Activated CD4-positive, alpha-beta memory T cell treated with anti-CD3 and anti-CD28 coated beads for 36 hours (primary cell): ENCODE measurements at places on chromosomes 3 and 15.

- DNase-seq: no peak
These were observed 159.0 kb downstream of the NLGN1 start for GRCh38 chr3:173556546-173556945.

GRCh38 chr15:66042624-66043023, 173.3 kb downstream of the RAB11A start:
- no peak for DNase-seq

- no peak for DNase-seq
These were observed 87.3 kb upstream of the ROPN1 start for GRCh38 chr3:124078953-124079911.

- DNase-seq: no peak
These were observed 880.1 kb downstream of the PDCD6IP start for GRCh38 chr3:34678575-34678974.

DNA sequence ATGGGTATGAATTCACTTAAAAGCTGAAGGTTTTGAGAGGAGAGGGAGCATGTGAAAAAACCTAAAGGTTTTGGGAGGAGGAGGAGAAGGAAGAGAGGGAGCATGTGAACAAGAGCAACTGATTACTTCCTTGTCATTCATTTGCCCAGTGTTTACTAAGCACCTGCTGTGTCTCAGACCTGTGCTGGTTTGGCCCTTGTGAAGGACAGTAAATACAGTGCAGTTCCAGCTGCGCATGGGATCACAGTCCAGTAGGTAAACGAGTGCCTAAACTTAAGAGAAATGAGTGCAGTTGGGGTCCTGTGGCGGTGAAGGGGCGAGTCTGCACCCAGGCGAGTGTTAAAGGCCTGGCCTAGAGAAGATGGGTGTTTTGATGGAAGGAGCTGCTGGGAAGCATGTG, 38.6 kb downstream of the IGF1R start:
- no peak for DNase-seq

GRCh38 chr15:33045066-33045810, 149.3 kb downstream of the FMN1 start:
- DNase-seq: no peak

GRCh38 chr15:47431501-47431900, 285.8 kb upstream of the SEMA6D start:
- DNase-seq: no peak

- DNase-seq: no peak
These were observed 107.8 kb downstream of the MEGF11 start for GRCh38 chr15:66145726-66146182.

GRCh38 chr15:21269121-21269520, 171.2 kb downstream of the POTEB3 start:
- no peak for DNase-seq

- no peak for DNase-seq
These were observed 228.8 kb upstream of the P2RY1 start for GRCh38 chr3:152606146-152606545.

GRCh38 chr3:119631516-119631915, 28.9 kb downstream of the POPDC2 start:
- no peak for DNase-seq

- DNase-seq: no peak
These were observed 125.4 kb upstream of the MME start for GRCh38 chr3:154954757-154955156.

- DNase-seq: no peak
These were observed 101.5 kb upstream of the SLC6A6 start for GRCh38 chr3:14300721-14301399.

DNA sequence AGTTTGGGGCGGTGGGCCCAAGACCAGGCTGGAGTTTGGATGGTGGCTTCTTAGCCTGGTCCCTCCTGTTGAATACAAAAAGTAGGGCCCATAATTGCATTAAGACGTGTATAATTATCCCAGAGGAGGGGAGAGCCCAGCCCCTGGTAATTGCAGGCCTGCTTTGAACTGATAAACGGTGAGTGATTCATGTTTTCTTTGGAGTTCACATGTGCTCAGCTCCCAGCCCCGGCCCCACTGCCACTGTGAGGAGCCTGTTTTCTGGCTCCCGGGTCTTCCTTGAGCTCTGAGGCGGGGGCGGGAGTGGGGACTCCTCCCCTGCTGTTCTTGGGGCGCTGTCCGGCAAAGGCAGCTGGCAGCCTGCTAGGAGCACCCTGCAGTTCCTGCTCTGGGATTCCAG, 3.1 kb downstream of the PLXNA1 start:
- DNase-seq: no peak

GRCh38 chr3:162770551-162770950, 1273.9 kb downstream of the OTOL1 start:
- DNase-seq: no peak

DNA sequence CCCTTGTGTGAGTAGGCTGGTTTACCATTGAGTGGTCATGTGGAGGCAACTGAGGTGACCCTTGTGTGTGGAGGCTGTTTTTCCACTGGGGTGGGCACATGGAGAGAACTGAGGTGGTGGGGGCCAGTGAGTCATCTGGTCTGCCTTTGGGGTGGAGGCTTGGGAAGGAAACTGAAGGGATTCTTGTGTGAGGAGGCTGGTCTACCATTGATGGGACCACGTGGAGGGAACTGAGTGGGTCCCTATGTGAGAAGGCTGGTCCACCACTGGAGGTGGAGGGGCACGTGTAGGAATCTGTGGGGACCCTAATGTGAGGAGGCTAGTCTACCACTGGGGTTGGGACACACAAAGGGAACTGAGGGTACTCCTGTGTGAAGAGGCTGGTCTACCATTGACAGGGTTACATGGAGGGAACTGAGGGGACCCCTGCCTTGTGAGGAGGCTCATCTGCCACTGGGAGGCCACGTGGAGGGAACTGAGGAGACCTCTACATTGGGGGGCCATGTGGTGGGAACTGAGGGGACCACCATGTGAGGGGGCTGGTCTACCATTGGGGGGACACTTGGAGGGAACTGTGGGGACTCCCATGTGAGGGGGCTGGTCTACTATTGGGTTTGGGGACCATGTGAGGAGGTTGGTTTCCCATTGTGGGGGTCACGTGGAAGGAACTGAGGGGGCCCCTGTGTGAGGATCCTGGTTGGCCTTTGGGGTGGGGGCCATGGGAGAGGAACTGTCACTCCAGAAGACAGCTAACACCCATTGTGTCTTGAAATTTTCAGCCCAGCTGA, 164.5 kb downstream of the WNT7A start:
- no peak for DNase-seq

- DNase-seq: no peak
These were observed 689.6 kb downstream of the MECOM start for GRCh38 chr3:168973897-168974296.

DNA sequence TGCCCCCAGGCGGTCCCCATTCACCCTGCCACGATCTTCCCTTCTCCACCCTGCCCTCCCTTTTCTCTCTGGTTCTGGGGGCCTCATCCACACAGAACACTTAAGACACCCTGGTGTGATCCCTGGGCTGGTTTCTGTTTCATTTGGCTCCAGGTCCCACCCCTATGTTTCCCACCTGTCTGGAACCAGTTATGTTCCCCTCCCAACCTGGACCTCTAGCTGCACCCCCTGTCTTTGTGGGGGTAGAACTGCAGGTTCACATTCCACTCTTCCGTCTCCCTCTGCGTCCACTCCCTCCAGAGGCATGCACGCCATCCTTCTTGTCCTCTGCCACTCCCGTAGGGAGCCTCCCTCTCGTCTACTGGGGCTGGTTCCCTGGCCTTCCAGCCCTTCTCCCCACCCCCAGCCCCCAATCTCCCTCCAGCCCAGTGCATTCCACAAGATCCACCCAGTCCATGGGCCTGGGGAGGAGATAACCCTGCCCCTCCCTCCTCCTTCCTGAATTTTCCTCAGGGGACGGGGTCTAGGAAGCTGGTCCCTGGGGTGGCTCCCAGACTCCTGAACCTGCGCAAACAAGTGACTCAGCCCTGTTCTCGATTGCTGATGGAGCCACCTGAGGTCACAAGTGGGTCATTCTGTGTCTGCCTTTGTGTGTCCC, 73.8 kb downstream of the ABTB1 start:
- DNase-seq: no peak

DNA sequence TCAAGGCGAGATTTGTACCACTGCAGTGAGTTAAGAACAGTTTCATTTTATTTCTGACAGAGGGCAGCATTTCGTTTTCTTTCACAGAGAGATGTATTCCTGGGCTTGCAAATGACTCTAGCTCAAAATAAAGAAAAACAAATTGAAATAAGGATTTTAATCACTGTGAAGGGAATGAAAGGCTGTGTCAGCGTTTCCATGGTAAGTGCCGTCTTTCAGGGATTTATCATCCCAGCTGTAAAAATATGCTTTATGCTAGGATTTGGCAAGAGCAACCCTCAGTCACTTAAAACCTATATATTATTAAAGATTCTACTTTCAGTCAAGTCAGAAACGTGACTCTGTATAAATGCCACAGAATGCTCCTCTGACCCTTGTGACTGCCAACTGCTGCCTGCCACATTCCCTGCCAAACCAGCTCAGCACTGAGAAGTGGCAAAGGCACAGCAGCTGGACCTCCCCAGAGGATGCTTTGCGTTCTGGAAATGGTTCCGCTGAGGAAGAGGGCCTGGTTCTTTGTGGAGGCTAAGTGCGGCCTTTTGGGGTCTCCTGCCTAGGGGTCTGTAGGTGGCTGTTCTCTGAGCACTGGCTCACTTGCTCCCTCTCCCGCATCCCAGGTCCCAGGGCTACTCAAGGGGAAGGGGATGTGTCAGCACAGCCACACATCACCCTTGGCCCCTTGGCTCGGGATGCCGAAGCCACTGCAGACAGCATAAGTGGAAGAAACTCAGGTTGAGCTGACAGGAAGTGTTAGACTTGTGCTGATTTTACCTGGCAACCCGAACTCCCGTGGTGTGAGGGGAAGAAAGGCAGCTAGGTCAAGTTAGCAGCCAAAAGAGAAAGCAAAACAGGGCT, 56.6 kb upstream of the POMGNT2 start:
- DNase-seq: peak; percentile 60

GRCh38 chr3:183022936-183023516, 42.7 kb upstream of the DCUN1D1 start:
- DNase-seq: no peak

GRCh38 chr3:194972641-194973040, 287.0 kb downstream of the FAM43A start:
- no peak for DNase-seq

- no peak for DNase-seq
These were observed 45.0 kb downstream of the THBS1 start for GRCh38 chr15:39625856-39626255.

GRCh38 chr3:89180334-89180733, 72.9 kb downstream of the EPHA3 start:
- no peak for DNase-seq

DNA sequence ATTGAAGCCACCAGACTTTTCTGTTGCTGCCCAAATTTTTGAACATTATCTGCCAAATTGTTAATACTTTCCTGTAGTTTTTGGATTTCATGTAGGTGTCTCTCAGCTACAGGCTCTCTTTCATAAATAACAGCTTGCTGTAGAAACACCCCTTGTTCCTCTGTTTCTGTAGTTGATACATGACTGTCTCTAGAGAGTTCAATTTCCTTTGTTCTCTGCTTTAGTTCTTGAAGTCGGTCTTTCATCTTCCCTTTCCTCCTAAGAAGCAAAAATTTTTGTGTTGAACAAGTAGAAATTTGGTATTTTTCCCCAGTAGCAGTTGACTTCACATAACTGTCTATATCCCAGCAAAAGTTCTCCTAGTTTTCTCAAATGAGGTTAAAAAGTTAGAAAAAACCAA, 13.4 kb downstream of the STX19 start:
- DNase-seq: no peak

DNA sequence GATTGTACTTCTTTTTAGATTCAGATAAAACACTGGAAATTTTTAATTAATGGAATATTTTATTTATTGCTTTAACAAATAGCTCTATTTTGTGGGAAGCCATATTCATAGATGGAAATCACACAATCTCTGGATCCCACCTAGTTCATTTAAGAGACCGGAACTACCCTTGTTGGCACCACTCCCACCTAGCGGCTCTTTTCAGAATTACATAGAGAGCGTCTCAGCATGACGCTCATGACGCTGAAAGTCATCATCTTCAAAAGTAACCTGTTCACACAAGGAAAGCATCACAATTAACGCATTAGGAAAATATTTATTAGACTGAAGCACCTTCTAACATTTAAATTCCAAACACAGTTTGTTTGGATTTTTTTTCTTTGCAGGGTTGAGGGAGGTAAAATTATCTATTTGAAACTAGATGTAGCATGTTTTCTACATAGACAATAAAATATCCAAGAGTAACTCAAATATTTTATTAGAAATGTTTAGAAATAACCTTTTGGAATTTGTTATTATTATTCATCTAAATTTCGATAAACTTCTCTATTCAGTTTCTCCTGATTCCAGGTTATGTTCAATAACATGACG, 214.9 kb upstream of the ARRDC4 start:
- peak; percentile 12 for DNase-seq

- DNase-seq: no peak
These were observed 434.9 kb upstream of the TPM1 start for GRCh38 chr15:62607643-62608042.

DNA sequence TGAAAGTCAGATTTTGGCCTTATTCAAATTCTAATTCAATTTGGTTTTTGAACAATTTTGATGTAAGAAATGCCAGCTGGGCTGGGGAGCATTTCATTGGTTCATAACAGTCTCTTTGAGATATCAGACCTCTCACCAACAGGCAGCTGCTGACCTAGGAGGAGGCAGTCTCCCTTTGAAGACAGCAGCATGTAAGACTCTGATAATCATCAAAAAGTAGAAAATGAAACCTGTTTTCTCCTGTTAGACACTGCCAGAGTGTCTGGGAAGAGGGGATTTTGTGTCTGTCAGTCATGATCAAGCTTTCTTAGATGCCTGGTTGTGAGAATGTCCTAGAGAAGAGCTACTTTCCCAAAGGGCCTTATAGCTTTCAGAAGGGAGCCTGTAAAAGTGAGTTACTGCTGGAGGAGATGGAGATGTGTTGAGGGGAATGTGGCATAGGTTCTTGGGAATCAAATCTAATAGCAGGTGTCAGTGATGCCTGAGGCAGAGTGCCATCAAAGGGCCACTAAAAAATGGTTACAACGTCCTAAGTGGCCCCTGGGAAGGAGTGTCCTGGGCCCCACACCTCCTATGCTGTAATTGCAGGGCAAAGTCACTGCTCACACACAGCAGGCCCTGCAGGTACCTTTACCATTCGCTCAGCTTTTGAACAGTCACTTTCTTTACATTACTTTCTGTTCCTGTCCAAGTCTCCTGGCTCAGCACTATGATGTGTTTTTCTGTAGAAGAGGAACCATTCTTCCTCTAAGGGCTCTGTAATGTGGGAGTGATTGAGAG, 43.1 kb downstream of the FSTL1 start:
- no peak for DNase-seq

- no peak for DNase-seq
These were observed 151.2 kb downstream of the FOXP1 start for GRCh38 chr3:71432044-71432975.

DNA sequence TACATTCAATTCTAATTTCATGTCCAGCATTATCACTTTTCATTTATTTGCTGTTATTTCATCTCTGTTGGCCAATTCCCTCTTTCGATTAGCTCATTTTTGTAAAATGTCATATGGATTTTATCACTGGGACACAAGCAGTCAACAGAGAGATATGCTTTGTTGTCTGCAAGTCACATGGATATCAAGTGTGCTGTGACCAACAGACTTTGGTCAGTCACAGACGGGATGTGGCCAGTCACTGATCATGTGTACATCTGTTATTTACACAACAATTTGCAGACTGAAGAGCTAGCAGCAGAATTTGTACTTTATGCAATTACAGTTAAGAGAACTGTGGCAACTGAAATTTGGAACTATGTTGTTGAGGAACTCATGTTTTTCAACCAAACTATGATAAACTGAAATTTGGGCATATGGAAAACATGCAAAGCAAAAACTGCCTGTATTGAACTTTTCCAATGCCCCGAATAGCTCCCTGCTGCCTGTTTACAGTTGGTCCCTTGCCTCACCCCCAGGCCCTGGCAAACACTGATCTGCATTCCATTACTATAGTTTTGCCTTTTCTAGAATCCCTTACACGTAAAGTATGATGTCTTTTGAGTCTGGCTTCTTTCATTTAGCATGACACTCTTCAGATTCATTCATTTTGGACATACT, 104.4 kb downstream of the RPL22L1 start:
- DNase-seq: no peak
